SJCRH30 (cell line): ENCODE measurements at places on chromosomes 2 and 18. TPM values are rescaled to one million over a fixed set of nuclear protein-coding genes. Genes with fewer than 3 reads are reported as not detected.

Gene SPDYA
- total RNA-seq, result 0.51 and 0.83 TPM in 2 replicates

DNA sequence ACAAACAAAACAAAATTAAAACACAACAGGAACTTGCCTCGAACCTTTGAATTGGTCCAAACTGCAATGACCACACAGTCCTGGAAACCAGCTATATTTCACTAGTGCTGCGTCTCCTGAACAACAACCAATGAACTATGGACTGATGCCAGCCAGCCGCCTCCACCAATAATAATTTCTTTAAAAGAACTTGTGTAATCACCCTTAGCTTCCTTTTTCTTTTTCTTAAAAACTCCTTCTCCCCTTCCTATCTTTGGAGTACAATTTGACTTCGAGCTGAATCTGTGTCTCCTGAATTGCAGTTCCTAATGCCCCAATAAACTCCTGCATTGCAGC, 1.6 kb upstream of the CXXC1 start:
- peaks cover 3% of the 10 kb centered on the region for H3K36me3 ChIP-seq
- no peak for DNase-seq
- H3K4me1 ChIP-seq, result no peaks in the 10 kb centered on the region
- H3K27ac ChIP-seq, result no peak overlapping the region
- no peaks in the 10 kb centered on the region for H3K27me3 ChIP-seq
- no peak overlapping the region for H3K4me3 ChIP-seq

DNA sequence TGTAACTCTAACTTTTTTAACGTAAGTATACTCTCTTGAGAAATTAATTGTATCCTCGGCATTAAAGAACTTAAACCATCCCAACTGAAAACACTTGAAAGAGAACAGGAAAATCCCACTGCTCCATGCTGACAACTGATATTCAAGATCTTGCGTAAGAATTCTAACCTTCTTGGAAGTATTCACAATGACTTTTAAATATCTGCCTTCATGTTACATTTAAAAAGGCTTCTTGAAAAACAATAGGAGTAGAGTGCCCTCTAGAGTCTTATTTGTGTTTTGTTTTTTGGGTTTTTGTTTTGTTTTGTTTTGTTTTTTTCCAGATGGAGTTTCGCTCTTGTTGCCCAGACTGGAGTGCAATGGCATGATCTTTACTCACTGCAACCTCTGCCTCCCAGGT, 65.4 kb upstream of the DNAJC10 start:
- H3K36me3 ChIP-seq, result no peaks in the 10 kb centered on the region
- H3K4me3 ChIP-seq, result no peak overlapping the region
- no peak for DNase-seq
- no peak overlapping the region for H3K27ac ChIP-seq
- no peaks in the 10 kb centered on the region for H3K27me3 ChIP-seq

DNA sequence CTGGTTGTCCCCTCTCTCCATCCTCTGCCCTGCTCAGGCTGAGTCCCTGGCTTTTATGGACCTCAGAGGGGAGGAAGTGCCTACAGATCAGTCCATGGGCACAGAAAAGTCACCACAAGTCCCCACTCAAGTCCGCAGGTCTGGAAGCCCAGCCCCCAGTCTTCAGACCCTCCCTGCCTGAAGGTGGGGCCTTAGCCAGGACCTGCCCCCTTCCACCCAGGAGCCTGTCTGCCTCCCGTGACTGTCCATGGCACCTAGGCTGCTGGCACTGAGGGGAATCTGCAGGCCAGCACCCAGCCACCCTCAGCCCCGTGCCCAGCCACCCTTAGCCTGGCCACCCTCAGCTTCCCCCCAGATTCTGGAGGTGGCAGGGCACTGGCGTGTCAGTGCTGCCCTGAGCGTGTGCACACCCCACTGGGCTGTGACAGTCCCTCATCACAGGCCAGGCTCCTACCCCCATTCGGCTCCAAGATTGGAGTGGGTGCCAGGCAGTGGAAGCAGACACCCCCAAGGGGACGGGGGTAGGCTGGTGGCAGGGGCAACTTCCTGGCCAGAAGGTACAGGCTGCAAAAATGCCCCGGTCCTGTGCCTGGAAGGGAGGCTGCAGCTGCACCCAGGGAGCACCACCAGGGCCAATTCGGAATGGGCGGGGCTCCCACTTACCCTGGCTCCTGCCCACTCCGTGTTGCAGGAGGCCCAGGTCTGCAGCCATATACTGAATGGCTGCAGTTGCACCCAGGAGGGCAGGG, 154.7 kb upstream of the RMP24 start:
- H3K27me3 ChIP-seq, result no peaks in the 10 kb centered on the region
- H3K36me3 ChIP-seq, result no peaks in the 10 kb centered on the region
